ENCODE measurements at places on chromosomes 12 and 14.

DNA sequence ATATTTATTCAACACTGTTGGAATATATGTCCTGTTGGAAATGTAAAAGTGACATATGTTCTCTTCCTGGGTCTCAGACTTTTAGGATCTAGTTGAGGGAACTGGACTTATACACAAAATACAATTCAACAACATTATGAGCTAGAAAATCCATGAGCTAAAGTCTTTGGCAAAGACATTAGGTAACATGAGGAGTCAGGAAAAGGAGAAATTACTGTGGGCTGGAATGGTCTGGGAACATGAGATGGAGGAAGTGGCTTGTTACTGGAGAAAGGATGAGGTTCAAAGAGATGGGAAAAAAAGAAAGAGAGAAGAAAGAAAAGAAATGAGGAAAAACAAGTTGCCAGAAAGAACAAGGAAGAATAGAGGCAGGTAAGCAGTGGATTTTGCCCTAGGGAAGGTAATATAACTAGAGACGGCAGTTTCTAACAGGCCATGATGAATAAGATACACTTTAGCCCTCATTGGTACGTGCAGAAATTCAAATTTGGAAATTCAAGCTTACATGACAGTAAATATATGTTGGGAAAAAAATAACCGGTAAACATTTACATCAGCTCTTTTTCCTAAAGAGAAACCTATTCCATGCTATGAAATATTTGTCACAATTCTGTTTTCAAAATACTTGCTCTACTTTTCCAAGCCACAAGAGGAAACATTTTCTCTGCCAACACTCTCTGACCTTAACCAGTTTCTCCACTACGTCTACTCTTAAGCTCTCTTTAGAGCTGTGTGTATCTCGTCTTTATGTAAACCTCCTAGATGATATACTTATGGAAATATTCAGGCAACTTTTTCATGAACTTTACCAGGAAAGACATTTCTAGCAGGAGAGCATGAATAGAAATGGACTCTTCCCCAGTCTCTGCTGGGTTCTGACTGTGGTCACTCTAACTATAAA, 268.8 kb upstream of the BTG1 start:
- DNase-seq = no peak

GRCh38 chr14:63205044-63205575, 867 bp downstream of the RHOJ start:
- DNase-seq = no peak

- DNase-seq = no peak
Measured at GRCh38 chr12:107436376-107436775, 249.2 kb upstream of the PWP1 start.

DNA sequence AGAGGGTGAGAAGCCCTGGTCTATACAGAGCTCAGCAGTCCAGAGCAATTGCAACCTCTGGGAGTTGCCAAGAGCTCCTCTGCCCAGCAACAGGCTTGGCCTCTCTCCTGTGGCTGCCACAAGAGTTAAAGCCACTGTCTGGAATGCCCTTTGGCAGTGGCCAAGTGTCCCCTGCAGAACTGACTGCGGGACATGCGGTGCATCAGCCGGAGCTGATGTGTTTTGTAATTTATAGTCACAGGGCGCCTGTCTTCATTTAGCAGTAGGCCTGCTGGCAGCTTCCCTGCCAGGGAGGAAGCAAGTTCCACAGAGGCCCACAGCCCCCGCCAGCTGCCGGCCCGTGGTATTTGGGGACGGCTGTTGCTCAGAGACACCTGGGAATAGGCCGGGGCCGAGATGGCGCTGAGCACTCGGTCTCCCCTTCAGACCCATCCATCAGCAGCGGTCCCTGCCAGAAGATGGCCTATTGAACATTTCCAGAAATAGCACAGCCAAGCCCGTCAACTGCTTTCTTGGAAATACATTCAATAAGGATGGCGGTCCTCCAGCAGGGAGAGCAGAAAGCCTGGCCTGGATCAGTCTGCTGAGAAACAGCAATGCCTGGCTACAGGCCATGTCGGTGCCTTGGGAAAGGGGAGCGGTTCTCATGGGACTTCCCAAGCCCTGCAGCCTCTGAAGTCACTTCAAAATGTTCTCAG, 217.4 kb downstream of the CRADD start:
- DNase-seq = peak; percentile 63

GRCh38 chr14:100778951-100779690, 46.8 kb upstream of the MEG3 start:
- no peak for DNase-seq
